ENCODE measurements at places on chromosomes 3 and 15.
A peak's percentile ranks its signal among the peaks of the same experiment; 100 is the strongest.

- DNase-seq: no peak
These were observed 45.3 kb downstream of the ALDH1L1 start for GRCh38 chr3:126135071-126135405.

DNA sequence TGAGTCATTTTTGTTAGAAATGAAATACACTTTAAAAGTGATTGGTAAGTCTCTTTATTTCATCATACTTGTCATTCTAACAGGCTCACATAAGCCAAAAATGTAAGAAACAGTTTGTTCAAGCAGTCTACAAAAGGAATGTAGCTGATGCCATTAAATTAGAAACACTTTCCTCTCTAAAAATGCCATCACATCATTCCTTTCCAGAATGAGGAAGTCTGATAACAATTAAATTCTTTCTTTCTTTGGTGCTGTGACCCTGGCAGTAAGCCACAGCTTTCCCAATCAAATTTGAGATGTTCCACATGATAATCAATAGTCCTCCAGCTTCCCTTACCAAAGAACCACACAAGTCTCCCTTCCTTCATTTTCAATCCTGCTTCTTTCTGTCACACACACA, 9.4 kb upstream of the P2RY1 start:
- DNase-seq: no peak

DNA sequence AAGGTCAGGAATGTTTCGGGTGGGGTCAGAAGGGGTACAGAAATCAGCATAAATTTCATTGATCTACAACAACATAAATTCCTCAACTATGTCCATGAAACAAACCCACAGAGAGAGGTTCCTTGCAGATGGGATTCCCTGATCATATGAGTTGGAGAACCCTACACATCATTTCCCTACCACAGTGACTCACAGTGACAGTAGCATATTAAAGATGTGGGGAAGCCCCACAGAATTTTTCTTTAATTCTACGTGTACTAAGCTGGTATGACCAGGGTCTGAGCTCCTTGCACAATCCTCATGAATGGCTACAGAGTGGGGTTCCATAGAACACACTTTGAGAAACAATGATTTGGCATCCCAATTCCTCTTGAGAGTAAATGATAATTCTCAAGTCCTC, 116.9 kb upstream of the RAD18 start:
- no peak for DNase-seq

DNA sequence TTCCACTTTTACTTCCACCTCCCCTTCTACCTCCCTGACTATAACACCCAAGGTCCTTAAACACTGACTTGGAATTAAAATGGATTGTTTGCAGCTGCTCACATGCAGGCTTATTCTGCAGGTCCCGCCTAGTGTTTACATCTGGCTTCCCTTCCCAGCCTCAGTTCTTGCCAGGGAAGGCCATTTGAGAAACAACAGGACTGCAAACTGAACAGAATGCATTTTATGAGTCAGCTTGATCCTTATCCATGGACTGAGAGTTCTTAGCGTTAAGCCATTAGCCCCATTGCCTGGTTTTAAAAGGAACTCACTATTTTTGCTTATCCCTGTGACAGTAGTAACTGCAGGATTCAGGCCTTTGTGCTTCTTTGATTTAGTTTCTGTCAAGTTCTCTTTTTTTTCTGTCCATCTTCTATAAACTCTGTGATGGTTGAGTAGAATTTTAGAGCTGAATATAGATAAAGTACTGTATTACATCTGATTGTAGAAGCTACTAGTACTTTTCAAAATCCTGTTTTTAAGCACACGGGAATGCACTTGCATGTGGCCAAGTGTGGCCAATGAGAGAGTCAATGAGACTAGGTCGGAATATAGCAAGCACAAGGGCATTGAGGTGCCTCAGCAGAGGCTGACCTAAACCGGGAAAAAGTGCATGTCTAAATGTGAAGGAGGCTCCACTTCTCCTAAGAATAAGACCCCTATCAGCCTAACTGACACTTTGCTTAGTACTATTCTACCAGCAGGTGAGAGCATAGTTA, 106.4 kb downstream of the TUSC7 start:
- DNase-seq: no peak

GRCh38 chr3:127238602-127239001, 45.7 kb downstream of the PRR23E start:
- DNase-seq: no peak

DNA sequence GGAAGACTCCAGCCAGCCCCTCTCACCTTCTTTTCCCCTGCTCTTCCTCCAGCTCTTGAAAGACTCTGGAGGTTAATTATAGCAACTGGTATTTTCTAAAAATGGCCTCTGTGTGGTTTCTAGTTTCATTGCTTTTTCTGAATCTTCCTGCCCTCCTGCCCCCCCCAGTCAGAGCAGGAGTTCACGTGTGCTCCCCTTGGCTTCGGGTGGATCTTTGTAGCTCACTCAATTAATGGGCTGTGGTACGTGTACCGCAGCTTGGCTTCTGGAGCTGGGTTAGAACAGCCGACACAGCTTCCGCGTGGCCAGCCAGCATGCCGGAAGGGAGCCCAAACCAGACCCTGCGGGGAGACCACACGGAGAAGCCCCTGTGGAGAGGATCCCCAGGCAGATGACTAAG, 31.5 kb downstream of the TM2D3 start:
- peak; percentile 30 for DNase-seq

DNA sequence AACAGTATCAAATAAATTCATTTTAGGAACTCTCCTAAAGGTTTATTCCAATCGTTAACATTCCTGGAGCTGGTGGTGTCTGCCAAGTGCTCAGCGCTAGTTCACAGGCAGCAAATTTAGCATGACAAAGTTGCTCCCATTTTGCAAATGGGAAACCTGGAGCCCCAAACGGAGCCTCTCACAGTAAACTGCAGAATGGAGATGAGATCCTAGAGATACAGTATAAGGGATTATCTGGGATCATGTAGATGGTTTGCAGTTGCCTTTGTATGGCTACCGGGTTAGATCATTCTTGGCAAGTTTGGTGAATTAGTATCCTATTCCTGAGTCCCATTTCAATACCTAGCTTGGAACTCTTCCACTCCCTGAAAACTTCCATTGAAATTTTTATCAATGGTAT, 173.7 kb downstream of the CDIN1 start:
- no peak for DNase-seq

DNA sequence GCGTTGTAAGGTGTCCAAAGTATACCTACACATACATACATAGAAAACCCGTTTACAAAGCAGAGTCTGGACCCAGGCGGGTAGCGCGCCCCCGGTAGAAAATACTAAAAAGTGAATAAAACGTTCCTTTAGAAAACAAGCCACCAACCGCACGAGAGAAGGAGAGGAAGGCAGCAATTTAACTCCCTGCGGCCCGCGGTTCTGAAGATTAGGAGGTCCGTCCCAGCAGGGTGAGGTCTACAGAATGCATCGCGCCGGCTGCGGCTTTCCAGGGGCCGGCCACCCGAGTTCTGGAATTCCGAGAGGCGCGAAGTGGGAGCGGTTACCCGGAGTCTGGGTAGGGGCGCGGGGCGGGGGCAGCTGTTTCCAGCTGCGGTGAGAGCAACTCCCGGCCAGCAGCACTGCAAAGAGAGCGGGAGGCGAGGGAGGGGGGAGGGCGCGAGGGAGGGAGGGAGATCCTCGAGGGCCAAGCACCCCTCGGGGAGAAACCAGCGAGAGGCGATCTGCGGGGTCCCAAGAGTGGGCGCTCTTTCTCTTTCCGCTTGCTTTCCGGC, 318.6 kb downstream of the FGF12 start:
- DNase-seq: no peak

DNA sequence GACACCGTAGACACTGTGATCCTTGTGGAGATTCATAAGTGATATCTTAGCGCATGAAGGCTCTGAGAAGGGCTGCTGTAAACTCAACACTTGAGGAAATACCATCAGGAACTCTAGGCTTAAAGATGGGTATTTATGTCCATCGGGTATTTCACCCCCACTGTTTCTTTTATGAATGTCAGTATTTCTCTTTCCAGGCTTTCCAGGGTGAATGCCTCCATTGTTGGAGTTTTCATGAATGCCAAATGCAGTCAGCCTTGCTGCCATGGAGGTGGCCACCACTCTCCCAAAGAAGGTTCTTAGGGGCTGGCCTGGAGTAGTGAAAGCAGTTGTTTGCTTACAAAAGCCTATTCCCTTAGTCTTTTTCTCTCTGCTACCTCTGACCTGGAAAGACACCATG, 259.2 kb downstream of the SLCO3A1 start:
- DNase-seq: no peak

- no peak for DNase-seq
These were observed 3.8 kb upstream of the PLXND1 start for GRCh38 chr3:129610276-129610675.

- DNase-seq: no peak
These were observed 57.5 kb downstream of the KCNMB2 start for GRCh38 chr3:178593786-178594185.

GRCh38 chr15:61545763-61546162, 316.7 kb upstream of the RORA start:
- DNase-seq: no peak

- DNase-seq: no peak
These were observed 126.7 kb downstream of the TUSC7 start for GRCh38 chr3:116836286-116836685.

GRCh38 chr15:87099916-87100315, 1020.2 kb downstream of the AGBL1 start:
- DNase-seq: no peak

DNA sequence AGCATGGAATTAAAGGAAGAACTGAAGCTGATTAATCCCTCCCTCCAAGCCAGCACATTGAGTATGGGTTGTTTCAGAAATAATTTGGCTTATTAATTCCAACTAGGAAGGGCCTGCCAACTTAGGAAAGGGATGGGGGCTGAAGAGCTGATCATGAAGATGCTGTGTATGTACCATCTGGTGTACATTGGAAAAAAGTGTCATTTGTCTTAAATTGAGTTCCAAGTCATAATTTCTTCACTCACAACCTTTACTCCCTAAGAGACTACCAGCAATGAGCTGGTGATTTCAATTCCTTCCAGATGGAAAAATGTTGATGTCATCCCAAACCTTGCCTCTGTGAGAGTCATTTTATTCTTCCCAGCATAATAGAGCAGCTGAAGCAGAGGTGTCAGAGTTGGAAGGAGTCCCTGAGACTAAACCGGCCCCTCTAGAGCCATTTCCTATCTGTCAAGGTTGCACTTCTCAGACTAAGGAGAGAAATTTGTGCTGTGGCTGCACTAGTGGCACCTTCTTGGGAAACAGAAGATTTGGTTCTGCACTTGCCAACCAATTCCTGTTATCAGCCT, 79.4 kb downstream of the GTPBP8 start:
- no peak for DNase-seq

DNA sequence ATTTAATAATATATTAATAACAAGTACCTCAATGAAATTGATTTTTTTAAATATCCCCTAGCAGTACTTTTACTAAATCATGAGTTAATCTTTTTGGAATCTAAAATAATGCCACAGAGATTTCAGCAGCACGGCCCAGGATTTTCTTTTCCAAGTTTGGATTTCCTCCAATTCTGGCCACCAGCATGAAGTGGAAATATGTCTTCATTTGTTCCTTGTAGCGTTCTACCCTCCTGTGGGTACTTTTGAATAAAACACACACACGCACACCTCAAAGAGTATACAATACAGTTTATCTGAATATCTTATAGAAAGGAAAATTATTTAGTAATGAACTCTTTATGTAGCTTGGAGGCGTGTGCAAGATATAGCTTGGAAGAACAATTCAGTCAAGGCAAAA, 125.1 kb upstream of the STT3B start:
- no peak for DNase-seq

DNA sequence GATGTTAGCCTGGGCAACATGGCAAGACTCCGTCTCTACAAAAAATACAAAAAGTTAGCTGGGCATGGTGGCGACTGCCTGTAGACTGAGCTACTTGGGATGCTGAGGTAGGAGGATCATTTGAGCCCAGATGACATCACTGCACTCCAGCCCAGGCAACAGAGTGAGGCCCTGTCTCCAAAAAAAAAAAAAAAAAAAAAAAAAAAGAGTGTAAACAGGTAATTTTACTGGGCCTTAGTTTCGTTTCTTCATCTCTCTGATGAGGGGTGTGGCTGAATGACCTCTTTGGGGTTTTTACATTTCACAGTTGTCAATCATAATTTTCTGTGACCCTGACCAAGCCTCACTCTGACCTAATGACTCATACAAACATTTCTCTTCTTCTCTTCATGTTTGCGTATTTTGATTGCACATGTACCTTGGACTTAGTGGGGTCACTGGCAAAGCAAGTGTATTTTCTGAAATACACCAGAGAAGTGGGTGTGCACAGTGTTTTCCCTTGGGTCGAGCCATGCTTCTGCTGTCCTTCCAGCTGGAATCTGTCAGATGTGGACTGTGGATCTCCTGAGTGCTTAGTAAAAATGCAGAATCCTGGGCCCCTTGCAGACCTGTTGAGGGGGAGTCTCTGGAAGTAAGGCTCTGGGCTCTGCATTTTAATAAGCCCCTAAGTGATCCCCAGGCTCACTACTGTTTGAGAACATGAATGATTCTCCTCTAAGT, 140.5 kb downstream of the FNDC3B start:
- DNase-seq: peak; percentile 31

DNA sequence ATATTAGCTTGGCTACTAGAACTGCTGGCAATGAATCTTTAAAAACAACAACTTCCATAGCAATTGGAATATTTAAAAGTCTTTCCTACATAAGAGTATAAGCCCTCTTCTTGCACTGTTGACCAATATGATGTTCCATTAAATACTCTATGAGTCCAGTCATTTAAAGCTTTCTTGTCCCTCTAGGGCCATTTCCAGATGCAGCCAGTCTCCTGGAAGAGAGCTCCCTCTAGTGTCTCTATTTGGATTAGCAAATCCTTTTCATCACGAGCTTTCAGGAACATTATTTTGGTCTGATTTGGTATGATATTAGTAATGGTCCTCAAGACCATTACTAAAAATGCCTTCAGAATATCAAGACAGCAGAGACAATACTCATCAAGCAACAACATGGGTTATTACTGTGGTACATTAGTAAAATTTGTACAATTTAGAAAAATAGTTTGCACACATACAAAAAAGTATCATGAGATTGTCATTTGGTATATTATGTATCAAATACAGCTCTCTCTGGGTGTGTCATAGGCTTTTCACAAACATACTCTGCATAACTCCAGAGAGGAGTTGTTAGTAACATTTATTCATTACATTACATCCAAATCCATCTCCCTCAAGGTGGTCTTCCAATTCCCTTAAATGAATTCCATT, 101.3 kb downstream of the DPH6 start:
- DNase-seq: peak; percentile 2

- no peak for DNase-seq
These were observed 20.9 kb downstream of the PIK3R4 start for GRCh38 chr3:130725746-130726145.

DNA sequence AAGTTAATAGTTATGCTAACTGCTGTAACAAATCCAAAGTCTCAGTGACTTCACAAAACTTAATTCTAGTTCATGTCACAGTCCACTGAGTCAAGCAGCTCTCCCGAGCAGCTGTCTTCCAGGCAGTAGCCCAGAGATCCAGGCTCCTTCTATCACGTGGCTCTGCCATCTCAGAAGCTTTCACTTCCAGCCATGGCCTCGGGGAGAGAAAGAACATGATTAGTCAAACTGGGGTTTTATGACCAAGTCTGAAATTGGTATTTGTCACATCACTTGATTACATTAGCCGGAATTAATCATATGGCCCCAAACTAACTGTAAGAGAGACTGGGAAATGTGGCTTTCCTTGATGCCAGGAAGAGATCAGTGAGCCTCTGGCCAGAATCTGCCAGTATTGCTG, 70.2 kb upstream of the DGKG start:
- DNase-seq: peak; percentile 30

GRCh38 chr3:101944308-101944707, 95.0 kb downstream of the NFKBIZ start:
- DNase-seq: no peak

- DNase-seq: no peak
These were observed 314.2 kb downstream of the CLSTN2 start for GRCh38 chr3:140249188-140249587.

Measured in RPMI8226 (cell line).